ENCODE measurements at places on chromosomes 4 and X.

GRCh38 chr4:133775881-133776280 lies 425.7 kb downstream of the PABPC4L start:
- DNase-seq: no peak

GRCh38 chr4:48341776-48342605 lies 662 bp downstream of the SLAIN2 start:
- no peak for DNase-seq

DNA sequence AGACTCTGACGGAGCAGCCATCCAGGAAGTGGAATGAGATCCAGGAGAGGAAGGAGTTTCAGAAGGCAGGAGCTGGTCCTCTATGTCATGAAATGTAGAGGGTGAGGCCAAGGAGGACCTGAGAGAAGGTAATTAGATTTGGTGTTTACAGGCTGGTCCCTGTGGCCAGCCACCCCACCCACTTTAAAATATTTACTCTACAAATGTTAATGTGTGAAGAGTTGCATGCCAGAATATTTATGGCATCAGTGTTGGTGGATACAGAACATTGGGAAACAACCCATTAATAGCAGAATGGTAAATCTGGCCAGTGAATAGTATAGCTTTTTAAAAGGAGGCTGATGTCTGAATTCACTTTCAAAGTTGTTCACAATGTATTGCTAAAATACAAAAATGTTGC lies 17.6 kb downstream of the TMEM164 start:
- DNase-seq: no peak

DNA sequence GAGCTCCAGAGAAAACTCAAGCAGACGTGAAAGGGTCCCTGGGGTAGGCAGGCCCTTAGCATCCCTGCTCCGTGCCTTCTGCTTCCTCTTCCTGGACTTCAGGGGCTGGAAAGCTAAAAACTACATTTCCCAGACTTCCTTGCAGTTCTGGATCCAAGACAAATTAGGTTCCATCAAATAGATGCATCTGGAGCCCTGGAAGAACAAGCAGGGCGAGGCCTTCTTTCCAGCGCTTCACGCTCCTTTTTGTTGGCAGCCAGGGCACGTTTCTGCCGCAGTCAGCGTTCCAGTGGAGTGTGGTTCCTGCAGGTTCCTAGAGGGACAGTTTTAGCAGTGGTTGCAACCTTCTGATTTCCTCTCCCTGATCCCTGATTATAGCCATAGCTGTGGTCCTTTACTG lies 53.6 kb upstream of the MSX1 start:
- no peak for DNase-seq

- DNase-seq: peak; percentile 43
Observed at GRCh38 chr4:140252742-140253555, 99.0 kb upstream of the MAML3 start.

- no peak for DNase-seq
Observed at GRCh38 chr4:52628543-52628942, 30.6 kb downstream of the USP46 start.

- DNase-seq: no peak
Observed at GRCh38 chrX:148582353-148582752, 81.9 kb downstream of the AFF2 start.

GRCh38 chr4:150230561-150230960 lies 152.3 kb downstream of the DCLK2 start:
- no peak for DNase-seq

GRCh38 chr4:89242864-89243732 lies 64.5 kb downstream of the GPRIN3 start:
- DNase-seq: no peak

- DNase-seq: no peak
Observed at GRCh38 chr4:26163425-26164362, 157.1 kb upstream of the RBPJ start.

DNA sequence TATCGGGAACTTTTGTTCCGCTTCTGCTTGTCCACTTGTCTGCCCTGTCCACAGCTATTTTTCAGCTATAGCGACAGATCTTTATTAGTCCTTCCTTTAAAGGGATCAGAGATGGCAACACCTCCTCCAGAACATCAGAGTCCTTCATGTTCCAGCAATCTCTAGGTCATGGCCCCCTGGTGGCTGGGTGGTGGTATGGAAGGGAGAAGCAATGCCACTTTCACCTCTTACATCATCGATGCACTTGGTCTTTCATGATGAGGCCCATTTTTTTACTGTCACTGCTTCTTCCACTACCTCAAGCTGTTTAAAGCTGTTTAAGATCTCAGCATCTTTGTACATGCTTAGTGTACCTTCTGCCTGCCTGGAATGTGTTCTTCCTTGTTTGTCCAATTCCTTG lies 106.7 kb downstream of the ARHGAP6 start:
- DNase-seq: no peak

GRCh38 chr4:7624396-7624980 lies 189.8 kb upstream of the PSAPL1 start:
- DNase-seq: no peak

DNA sequence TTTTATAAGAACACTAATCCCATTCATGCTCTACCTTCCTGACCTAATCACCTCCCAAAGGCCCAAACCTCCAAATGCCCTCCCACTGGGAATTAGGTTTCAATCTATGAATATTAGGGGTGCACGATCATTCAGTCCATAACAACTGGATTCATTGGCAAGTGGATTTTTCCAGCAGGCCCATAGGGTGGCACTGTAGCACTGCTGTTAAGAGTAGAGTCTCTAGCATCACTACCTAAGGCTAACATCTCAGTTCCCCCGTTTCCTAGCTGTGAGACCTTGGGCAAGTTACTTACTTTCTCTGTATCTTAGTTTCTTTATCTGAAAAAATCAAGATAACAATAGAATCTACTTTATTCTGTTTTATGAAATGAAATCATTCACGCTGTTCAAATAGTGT lies 315.8 kb downstream of the STIM2 start:
- no peak for DNase-seq

DNA sequence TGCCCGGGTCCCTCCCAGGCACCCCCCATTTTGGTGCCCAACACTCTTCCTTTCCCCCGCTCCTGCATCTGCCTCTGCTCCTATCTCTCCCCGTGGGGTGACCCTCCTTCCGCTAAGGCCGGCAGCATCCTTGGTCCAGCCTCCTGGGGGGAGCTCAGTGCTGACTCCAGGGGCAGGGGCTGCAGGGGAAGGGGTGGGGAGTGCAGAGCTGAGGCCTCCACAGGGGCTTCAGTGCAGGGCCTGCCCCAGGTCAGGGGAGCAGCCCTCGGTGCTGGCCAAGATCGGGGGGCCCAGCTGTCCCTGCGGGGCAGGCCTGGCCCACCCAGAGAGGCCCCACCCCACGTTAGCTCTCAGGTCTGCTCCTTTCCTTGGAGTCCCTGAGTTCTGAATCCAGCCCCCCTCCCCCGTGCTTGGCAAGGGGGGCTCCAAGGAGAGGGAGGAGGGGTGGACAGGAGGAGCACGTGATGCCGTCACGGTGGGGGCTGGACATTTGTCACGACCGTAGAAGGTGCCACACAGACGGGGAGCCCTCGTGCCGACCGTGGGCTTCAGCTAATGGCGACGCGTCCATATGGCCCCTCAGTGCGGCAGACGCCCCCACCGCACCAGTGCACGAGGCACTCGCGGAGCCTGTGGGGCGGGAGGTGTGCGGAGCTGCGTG lies 63.5 kb upstream of the ADRA2C start:
- DNase-seq: no peak

GRCh38 chr4:185275501-185275900 lies 66.1 kb downstream of the SNX25 start:
- no peak for DNase-seq

- no peak for DNase-seq
Observed at GRCh38 chr4:21890231-21890630, 58.3 kb downstream of the KCNIP4 start.
